ENCODE measurements at places on chromosomes 2 and 18.

GRCh38 chr2:6526093-6526824 is 339.4 kb downstream of the CMPK2 start:
- DNase-seq, result no peak

DNA sequence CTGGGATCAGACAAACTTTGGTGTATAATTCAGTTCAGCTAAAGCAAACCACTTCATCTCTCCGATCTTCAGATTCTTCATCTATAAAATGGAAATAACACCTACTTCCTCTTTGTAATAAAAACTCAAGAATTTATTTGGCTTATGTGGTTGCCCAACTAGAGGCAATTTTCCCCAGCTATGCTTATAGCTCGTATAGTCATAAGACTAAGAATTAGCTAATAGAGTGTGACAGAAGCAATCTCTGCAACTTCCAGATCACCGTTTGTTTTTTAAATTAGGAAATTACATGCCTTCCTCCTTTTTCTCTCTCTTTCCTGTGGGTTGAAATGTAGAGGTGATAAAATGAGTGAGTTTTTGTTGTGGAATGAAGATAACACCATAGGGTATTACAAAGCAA is 35.3 kb upstream of the KCNF1 start:
- DNase-seq, result no peak

- DNase-seq, result no peak
Observed at GRCh38 chr2:118763797-118764196, 83.7 kb downstream of the EN1 start.

DNA sequence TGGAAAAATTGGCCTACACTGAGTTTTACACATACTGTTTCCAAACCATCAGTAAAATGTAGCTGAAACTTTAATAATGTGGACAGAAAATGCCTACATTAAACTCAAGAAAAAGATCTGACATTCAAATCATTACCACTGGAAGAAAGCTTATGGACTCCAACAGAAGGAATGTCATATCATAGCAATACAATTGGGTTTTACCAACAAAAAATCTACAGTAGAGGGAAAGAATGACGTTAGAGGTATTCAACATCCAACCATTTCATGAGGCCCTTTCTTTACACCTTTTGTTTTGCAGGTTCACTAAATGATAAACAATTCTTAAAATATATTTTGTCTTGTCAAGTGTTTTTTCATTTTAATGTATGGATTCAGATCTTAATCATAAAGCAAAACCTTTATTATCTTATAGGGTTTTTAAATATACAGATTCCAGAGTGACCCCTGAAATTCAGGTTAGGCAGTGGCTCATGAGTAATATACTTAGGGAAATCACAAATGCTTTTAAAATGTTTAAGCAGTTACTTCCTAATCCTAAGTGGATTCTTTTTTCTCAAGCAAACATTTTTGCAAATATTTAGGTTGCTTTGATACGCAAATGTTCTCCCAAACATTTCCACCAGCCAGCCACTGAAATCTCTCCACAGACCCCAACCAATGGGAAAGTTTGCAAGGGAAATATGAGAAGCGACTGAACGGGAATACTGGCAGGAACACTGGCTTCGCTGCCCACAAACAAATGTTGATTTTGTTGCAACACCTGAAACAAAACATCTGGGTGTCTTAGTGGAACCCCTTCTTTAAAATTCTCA is 168.7 kb downstream of the TCF4 start:
- DNase-seq, result no peak

DNA sequence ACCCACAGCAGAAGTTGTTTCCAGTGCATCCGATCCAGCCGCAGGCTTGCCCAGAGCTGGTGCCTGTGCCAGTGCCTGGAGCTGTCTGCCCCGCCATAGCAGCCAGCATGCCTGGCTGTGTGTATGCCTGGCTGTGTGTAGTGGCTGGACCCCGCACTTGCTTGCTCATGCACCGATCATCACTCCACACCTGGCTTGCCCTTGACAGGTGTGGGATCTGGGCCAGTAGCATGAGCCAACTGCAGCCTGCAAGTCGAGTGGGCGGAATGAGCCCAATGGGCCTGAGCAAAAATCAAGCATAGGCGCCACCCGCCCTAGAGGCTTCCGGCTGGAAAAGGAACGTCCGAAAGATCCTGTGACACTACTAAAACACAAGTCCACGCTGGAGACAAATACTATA is 74.5 kb downstream of the EPB41L3 start:
- DNase-seq, result no peak

- DNase-seq, result no peak
Observed at GRCh38 chr18:25190472-25190871, 161.5 kb downstream of the ZNF521 start.

DNA sequence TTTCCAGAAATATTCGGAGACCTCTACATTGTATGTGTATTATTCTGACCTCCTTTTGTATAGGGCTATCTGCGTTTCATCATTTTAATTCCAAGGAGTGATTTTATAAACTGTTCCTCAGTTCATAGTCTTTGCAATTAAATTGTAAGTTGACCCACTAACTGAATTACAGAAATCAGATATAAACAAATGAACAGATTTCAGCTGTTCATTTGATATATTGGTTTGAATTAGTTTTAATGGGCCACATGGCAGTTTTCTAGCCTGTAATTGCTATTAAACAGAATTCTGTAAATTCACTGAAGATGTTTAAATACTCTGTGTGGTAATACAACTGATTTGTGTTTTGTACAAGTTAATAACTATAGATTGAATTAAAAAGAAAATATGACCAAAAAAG is 346.4 kb upstream of the VWC2L start:
- DNase-seq, result no peak

DNA sequence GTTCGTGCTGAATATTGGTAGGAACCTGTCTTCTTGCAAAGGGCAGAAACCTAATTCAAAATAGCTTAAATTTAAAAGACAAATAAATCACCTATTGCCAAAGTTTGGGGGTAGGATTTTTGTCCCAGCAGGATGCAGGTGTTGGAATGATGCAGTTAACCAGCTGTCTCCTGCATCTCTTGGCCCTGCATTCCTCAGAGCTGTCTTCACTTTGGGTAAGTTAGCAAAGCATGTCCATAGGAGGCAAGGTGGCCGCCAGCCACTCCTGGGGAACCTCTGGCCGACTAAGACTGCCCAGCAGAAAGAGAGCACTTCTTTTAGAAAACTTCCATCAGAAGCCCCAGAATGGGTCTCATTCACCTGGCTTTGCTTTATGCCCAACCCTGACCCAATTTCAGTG is 20.5 kb upstream of the NYAP2 start:
- no peak for DNase-seq

DNA sequence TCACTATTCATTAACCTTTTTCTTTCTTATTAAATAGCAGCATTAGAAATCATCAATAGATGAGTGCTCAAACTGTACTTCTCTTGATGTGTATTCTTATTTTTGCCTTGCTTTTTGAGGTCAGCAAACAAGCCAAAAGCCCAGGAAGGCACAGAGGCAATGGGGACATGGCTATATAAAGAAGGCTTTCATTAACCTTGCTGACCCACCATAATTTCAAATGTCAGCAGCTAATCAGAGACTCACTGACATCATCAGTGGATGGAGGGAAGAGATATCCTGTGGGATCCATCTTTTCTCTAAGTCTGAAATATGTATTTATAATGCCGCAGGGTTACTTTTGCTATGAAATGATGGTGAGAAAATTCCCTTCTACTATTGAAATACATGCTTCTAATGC is 1162.8 kb upstream of the ACVR2A start:
- no peak for DNase-seq

DNA sequence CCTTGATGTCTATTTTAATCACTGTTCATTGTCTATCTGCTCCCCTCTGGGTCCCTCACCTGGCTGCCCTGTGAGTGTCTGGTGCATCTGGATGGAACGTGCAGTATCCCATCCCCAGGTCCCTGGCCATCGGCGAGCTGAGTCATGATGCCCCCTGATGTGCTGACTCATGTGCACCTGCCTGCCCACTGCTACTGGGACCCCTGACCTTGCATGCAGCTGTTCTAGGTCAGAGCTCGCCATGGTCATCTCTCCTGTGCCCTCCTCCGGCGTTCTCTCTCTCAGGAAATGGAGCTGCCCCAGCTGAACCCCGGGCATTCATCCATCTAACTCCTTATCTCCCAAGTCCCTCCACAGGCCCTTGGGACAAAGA is 516.2 kb upstream of the HS6ST1 start:
- DNase-seq, result no peak

DNA sequence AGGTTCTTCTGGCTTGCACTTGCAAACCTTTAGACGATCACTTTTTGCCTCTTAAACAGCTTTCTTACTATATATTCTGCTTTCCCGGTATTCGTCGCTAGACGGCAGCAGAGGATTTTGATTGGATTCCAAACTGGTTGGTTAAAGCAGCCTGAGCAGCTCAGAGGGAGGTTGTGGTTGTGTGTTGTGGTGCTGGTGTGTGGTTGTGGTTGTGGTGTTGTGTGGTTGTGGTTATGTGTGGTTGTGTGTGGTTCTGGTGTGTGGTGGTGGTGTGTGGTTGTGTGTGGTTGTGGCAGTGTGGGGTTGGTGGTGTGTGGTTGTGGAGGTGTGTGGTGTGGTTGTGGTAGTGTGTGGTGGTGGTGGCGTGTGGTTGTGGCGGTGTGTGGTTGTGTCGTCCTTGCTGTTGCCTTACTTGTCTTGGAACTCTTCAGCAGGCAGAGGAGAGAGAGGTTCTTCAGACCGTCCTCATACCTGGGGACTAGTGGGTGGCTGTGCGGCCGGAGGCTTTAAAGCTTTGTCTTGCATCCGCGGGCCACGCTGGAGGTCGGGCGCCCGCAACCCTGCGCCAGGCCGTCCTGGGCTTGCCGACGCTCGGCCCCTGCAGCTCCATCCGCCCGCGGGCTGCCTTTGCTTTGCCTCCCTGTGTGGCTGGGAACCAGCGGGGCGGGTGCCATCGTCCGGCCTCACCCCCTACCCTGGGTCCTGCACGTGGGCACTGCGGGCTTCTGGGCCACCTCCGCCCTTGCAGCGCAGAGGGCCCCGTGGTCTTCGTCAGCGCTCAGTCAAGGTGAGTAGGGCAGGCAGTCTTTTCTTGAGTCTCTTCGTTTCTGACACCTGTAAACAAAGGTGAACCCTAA is 190.8 kb downstream of the ARHGAP28 start:
- no peak for DNase-seq

- no peak for DNase-seq
Observed at GRCh38 chr2:241285596-241285995, 29.9 kb downstream of the HDLBP start.

- no peak for DNase-seq
Observed at GRCh38 chr2:233131936-233132720, 72.0 kb downstream of the INPP5D start.

GRCh38 chr18:13427354-13427753 is 208.8 kb downstream of the LDLRAD4 start:
- no peak for DNase-seq

DNA sequence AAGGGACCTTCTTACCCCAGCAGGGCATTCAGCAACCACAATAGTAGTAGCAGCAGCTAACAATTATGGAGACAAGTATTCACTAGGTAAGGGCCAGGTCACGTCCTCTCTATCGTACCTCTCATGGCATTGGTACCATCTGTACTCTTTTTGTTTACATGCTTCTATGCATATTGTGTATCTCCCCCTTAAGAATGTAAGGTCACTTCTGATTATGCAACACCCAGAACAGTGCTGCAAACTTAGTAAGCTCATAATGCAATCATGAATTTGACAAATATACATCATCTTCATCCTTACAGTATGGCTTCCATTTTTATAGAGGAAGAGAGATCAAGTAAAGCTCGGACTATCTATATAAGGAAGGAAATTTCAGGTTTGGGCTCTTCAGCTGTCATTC is 46.1 kb downstream of the SPRED2 start:
- DNase-seq, result no peak

- DNase-seq, result no peak
Observed at GRCh38 chr2:113190871-113191270, 17.1 kb downstream of the PSD4 start.

GRCh38 chr18:12283666-12284065 is 24.4 kb upstream of the TUBB6 start:
- DNase-seq, result no peak

GRCh38 chr2:68762665-68763064 is 28.1 kb downstream of the ARHGAP25 start:
- no peak for DNase-seq

GRCh38 chr2:238974501-238975166 is 126.7 kb downstream of the TWIST2 start:
- DNase-seq, result no peak

Data from stimulated activated CD8-positive, alpha-beta memory T cell treated with anti-CD3 and anti-CD28 coated beads, Interleukin-15, amount 100 ng/mL, for 48 hours (primary cell).